Activated T-cell treated with anti-CD3 and anti-CD28 coated beads, Interleukin-2, amount 50 U/mL, for 1 hour (primary cell): ENCODE measurements at places on chromosomes 2 and 18.

- no peak for DNase-seq
Measured at GRCh38 chr18:46072376-46072867, 362 bp upstream of the PSTPIP2 start.

DNA sequence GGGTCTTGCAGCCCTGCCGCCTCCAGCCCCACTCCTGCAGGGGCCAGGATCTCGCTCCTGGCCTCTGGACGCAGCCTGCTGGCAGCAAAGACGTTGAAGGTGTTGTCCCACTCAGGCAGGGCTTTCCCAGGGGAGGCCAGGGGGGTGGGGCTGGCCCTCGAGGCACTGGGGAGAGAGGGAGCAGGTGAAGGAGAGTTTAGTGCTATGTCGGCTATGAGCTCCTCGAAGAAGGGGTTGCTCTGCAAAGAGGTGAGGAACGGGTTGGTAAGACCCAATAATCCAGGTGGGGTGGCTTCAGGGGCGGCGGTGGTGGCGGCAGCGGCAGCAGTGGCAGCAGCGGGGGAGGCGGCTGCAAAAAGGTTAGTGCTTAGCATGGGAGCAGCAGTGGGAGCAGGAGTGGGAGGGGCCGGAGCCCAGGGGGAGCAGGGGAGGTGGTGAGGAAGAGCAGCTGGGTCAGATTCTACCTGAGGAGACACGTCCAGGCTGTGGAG lies 9.7 kb upstream of the SFXN5 start:
- DNase-seq: no peak

DNA sequence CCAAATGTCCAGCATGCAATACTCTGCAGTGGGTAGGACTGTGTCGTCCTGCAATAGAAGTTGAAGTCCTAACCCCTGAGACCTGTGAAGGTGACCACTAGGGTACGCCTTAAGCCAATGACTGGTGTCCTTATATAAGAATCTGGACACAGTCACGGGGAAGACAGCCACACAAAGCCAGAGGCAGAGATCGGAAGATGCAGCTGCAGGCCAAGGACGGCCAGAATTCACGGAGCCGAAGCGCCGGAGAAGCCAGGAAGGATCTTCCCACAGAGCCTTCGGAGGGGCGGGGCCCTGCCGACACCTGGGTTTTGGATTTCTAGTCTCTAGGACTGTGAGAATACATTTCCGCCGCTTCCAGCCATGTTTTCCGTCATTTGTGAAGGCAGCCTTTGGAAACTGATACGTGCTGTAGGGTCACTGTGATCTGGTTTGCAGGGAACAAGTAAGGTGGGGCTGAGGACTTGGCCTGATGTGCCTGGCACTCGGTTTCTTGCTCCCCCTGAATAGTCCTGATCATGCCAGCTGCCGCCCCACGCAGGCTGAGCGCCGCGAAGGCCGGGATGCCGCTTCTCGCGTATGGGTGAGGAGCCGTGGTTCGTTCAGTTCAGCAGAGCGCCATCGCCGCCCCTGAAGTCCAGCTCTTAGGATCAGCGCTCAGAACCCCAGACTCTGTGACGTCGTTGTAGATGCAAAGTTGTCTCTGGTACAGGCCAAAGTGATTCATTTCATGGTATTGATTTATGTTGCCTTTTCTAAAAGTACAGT lies 38.7 kb downstream of the PTGR3 start:
- DNase-seq: no peak

DNA sequence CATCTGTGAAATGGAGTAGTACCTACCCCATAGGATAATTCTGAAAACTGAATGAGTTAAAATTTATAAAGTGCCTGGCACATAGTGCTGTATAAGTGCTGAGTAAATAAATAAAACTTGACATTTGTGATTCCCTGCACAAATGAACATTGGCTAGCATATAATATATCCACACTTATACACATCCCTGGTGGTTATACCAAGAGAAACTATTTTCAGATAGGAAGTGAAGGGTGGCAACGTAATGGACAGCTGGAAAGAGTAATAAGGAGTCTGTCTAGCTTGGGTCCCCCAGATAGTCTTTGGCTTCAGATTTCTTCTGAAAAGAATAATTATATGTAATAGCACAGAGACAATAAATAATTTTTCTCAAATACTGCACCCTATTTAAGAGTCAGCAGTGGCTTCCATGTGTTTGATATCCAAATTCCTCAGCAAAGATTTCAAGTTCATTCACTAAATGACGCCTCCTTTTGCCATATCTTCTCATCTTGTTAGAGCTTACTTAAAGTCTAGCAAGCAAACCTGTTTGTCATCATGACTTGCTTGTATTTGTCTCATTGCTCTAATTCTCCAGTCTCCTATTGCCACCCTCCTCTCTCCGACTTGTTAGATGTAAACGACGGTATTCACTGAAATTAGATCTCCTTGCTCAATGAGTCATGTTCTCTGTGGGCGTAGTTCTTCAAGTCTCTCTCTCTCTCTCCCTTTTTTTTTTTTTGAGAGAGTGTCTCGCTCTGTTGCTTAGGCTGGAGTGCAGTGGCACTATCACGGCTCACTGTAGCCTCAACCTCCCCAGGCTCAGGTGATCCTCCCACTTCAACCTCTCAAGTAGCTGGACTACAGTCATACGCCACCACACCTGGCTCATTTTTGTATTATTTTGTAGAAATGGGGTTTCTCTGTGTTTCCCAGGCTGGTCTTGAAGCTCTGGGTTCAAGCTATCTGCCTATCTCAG lies 8.7 kb upstream of the ADGRF3 start:
- DNase-seq: no peak

DNA sequence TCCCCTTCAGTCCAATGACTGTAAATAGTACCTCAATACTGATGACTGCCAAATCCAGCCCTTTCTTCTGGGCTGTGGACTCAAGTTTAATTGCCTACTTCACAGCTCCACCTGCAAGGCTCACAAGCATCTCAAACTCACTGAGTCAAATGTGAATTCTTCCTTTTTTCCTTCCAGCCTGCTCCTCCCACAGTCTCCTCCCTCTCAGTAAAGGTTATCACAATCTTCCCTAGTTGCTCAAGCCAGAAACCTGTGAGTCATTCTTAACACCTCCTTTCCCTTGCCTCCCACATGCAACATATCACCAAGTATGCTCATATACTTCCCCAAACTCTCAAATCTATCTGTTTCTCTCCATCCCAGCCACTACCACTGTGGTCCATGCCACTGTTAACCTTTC lies 3.7 kb upstream of the MFSD6 start:
- DNase-seq: no peak

GRCh38 chr18:22093731-22094357 lies 75.5 kb upstream of the GATA6 start:
- DNase-seq: no peak

DNA sequence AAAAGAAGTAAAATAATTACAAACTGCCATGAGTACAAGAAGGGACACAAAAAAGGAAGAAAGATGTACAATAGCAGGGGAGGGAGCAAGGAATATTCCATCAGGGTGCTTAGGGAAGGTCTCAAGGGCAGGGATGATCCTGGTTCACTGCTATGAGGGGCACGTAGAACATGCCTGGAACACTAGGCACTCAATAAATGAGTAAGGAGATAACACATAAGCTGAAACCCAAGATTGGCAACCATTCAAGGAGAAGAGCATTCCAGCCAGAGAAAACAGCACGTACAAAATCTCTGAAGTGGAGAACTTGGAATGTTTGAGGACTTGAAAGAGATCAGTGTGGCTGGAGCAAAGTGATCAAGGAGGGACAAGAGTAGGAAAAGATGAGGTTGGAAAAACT lies 103.2 kb downstream of the FAM161A start:
- DNase-seq: no peak

- no peak for DNase-seq
Measured at GRCh38 chr2:221606424-221606823, 34.3 kb upstream of the EPHA4 start.
